HS-5 (cell line): ENCODE measurements at places on chromosomes 2 and 18.

DNA sequence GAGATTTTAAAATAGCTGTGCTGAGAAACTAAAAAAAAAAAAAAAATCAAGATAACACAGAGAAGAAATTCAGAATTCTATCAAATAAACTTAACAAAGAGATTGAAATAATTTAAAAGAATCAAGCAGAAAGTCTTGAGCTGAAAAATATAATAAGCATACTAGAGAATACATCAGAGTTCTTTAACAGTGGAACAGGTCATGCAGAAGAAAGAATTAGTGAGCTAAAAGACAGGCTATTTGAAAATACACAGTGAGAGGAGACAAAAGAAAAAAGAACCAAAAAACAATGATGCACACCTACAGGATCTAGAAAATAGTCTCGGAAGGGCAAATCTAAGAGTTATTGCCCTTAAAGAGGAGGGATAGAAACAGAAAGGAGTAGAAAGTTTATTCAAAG is 548.1 kb downstream of the ADCYAP1 start:
- DNase-seq = no peak

DNA sequence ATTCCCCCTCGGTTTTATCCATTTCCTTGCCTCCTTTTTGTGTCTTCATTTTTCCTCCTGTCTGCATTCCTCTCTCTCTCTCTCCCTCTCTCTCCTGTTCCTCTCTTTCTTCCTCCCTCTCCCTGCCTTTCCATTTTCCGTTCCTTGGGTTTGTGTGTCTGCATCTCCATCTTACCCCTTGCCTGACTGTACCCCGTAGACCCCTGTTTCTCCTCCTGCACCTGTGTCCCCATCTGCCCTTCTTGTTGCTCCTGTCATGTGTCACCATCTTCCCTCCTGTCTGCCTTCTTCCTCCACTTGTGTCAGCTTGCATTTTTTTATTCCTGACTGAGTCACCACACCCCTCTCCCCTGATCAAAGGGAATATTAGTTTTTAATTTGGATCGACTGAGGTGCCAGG is 1.8 kb downstream of the CDK5R2 start:
- DNase-seq = no peak

- DNase-seq = no peak
Observed at GRCh38 chr18:52903857-52904256, 563.9 kb downstream of the DCC start.

- no peak for DNase-seq
Observed at GRCh38 chr2:140257692-140258300, 1477.6 kb upstream of the NXPH2 start.

DNA sequence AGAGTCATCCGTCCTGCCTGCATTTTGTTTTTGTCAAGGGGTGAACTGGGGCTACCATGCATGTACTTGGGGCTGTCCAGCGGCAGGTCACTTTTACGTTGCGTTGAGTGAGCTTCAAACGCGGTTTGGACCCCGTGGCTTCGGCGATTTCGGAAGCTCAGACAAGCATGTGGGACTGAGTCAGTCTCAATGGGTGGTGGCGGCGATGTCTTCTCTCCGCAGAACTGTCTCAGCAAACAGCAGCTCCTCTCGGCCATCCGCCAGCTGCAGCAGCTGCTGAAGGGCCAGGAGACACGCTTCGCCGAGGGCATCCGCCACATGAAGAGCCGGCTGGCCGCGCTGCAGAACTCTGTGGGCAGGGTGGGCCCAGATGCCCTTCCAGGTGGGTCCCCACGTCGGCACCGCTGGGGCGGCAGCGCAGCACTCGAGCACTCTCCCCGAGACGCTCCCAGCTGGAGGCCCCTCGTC is 21.3 kb downstream of the FBLN7 start:
- no peak for DNase-seq

DNA sequence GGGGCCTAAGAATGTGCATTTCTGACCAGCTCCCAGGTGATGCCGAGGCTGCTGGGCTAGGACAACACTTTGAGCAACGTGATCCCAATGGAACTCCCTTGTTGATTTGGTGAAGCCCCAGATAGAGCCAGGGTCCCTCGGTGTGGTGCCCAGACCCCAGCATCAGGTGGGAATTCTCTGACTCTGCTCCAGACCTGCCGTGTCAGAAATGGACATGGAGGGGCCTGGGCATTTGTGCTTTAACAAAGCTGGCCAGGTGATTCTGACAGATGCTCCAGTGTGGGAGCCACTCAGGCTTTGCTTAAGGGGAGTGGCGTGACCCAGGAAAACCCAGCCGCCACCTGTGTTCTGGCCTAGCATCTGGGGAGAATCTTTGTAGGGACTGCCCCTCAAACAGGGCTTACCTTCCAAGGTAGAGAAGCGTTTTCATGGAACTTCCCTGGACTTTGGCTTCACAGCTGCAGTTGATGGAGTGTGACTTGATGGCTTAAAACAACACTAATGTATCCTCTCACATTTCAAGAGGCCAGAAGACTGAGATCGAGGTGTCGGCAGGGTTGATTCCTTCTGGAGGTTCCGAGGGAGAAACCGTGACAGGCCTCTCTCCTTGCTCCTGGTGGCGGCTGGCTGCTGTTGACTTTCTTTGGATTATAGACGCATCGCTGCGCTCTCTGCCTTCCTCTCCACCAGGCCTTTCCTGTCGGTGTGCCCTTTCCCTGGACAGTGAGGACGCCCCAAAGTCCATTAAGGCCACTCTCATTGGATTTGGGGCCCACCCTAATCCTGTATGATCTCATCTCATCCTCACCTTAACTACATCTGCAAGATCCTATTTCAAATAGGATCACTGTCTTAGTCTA is 57.0 kb upstream of the HDAC4 start:
- no peak for DNase-seq

DNA sequence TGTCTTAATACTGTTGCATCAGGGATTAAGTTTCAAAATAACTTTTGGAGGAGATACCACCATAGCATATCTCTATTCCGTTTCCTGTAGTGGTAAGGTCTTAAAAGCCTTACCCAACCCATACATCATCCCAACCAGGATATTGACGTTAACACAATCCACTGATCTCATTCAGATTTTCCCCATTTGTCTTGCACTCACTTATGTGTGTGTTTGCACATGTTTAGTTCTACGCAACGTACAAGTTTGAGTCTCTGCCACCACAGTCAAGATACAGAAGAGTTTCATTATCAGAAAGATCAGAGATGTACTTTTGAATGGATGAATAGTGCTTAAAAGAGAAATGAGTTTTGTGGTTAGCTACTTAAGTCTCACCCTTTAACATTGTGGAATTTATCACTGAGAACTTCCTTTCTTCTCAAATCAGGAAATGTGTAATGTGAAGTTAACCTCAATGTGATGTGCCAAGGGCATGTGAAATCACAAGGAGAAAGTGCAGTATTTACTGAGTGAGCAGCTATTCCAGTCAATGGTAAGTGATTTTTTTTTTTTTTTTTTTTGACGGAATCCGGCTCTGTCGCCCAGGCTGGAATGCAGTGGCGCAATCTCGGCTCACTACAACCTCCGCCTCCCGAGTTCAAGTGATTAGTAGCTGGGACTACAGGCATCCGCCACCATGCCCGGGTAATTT is 69.2 kb upstream of the EPHA4 start:
- peak; percentile 80 for DNase-seq

GRCh38 chr18:29629493-29630036 is 1413.0 kb downstream of the DSC3 start:
- DNase-seq = no peak

DNA sequence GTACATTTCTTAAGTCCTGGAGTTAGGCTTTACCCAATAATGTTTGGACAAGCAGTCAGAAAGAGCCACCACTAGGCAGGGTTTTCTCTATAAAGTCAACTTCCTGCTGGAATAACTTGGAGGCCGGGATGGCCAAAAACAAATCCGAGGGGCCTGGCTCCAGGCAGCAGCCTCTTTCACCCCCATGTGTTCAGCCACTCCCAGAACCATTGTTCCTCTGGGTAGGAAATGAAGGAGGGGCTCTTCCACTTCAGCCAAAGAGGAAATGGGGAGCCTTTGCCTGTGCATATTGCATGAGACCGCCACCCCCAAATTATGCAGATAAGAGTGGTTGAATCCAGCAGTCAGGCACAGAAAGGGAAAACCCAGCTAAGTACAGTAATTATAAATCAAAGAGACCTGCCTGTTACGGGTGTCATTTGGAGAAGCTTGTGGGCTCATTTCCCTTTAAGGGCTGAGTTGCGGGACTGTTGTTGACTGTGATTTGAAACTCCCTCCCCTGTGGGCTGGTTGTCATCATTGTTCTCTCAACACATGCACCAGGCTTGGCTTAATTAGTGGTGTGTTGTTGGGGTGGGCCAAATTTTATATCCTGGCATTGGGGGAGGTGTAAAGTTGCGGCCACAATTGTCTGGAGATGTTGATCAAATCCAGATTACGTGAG is 212.8 kb upstream of the SOX11 start:
- DNase-seq = no peak

DNA sequence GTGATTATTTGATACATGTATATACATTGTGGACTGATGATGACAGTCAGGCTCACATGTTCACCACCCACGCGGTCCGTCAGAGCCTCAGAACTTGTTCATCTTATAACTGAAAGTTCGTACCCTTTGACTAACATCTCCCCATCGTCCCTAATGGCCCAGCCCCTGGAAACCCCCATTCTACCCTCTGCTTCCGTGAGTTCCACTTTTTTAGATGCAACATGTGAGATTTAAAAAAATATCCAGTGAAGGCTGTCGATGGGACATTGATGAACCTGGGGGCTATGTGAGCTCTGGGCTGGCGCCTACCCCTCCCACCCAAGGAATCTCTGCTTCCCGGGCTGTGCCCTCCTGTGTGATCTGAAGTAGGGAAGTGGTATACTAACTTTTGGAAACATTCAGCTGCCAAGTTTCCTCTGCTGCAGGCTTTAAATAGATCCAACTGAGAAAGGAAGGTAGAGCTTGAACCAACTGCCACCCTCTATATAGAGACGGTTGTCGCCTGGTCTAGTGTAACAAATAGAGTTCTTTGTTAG is 163.8 kb downstream of the FAM210A start:
- DNase-seq = no peak

DNA sequence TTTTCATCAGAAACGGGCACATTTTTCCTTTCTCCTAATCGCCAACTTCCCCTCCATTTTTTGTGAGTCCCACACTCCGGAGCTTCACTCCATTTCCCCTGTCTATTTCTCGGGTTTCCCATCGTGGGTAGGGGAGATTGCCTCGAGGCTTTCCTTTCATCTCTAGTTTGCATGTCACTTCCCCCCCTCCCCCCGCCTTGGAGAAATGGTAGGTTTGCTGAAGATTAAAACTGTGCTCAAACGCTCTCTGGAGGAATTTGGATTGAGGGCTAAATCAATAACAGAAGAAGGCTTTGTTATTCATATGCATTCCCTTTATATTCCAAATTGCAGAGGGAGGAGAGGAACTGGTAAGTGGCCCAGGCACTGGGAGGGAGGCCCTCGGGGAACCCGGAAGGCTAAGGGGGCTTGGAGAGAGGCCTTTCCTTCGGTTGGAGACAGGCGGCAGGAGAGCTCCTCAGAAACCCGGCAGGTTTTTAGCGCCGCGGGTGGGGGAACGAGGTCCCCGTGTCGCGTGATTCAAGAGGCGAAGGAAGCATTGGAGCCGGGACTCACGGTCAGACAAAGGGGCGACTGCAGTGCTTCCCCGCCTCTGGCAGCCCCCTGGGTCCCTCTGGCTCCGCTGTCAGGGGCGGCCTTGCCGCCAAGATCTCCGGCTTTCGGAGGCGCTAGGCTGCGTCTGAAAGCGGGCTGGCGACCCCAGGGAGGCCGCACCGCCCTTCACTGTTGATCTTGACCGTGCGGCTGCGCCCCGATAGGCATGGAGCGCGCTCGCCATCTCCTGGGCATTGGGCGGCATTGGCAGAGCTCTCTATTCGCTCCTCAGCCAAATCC is 2.4 kb upstream of the HOXD12 start:
- DNase-seq = peak; percentile 60

DNA sequence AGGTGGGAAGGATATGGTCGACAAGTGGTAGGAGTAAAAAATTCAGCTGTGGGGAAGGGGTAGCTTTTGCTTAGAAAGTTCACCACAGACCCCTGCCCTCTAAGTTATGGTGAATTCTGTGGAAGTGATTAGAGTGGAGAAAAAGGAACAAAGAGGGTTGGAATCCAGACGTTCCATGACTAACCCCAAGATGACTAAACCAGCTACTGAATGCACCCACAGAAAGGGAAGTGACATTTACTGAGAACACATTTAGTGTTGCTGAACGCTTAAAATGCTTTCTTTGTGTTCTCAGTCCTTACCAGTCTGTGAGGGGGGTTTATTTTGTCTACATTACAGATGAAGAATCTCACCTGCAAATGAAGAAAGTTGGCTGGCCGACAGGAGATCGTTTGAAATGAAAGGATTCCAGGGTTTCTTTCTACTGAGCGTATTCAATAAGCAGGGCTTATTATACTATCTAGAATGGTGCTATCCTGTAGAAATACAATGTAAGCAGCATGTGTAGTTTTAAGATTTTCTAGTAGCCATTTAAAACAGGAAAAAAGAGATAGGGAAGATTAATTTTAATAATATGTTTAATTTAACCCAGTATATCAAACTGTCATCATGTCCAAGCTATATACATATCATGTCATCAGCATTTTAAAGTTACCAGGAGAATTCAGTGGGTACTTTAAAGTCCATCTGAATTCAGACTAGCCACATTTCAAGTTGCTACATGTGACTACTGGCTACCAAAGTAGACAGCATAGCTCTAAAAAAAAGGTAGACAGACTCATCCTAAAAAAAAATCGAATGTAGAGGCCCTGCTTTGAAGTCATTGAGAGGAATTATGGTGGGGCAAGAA is 60.1 kb downstream of the LIMS1 start:
- DNase-seq = peak; percentile 86

GRCh38 chr2:201118961-201119854 is 3.2 kb downstream of the CFLAR start:
- DNase-seq = no peak

DNA sequence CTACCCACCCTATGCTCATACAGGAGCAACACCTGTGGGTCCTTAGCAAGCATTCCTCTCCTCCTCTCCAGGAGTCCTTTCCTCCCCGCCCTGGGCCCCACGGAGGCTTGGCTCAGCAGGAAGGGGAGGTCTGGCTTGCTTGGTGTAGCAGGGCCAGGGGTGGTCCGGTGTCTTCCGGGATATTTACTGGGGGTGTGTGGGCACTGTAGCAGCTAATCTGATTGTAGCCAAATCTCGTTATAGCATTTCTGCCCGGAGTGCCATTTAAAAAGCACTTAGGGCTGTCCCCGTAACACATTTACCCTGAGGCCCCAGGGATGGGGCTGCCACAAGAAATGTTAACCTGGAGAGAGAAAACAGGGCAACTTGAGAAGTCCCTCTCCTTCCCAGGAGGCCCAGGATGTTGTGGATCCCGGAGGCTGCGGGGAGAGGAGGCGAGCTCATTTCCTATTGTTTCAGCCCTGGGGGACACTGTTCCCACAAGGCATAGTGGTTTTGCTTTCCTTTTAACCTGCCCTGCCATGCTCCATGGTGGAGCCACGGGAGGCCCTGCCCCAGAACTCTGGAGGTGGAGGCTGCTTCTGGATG is 134.5 kb downstream of the CLIP4 start:
- DNase-seq = no peak

- no peak for DNase-seq
Observed at GRCh38 chr2:45899926-45900325, 248.5 kb downstream of the PRKCE start.
